Cortex of kidney (tissue), 1 donor: ENCODE measurements at places on chromosomes 4 and X.

DNA sequence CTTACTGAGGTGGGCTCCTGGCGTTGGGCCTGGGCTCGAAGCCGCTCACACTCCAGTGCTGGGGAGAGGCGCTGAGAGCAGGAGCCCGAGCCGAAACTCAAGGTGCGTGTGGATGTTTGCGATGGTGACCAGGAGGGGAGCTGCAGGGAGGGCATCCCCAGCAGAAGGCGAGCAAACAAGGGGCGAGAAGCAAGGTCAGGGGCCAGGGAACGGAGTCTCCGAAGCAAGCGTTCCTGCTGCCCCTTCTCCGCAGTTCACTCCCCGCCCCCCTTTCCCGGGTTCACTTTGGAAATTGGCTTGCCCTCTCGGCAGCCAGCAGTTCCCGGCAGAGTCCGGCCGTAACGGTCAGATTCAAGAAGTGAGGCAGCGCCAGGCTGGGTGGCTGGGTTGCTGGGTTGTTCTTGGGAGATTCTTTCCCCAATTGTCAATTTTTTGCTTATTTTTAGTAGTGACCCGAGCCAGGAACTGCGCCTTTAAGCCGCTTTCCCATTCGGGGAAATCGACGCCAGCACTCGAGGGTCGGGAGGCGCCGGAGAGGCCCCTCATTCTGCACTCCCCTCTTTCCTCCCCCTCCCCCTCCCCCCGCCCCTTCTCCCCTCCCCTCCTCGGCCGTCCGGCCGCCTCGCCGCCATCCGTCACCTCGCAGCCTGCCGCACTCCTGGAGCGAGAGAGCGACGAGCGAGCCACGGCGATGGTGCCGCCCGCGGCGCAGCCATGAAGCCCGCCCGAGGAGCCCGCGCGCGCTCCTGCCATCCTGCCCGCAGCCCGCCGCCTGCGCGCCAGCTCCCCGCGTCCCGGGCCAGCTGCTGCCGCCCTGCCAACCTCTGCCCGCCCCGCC lies at the start of gene FRMPD3:
TSS of gene FRMPD3 (plus strand) at position 655 of the 838 bp plus-strand sequence. CDS start 76,937 bp downstream, outside the sequence.
- no peak for DNase-seq

DNA sequence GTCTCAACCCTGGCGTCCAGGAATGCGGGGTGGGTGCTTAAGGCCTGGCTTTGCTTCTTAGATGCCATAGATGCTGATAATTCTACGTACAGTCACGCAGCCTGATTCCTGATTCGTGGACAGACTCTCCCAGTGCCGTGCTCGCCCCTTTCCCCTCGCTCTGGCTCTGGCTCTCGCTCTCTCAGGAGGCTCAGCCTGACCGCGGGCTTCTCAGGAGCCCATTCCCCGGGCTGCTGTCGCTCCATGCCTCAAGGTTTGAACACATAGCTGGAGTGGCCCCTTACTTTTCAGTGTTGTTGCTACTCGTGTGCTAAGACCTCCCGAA lies 59.2 kb upstream of the ZC4H2 start:
- DNase-seq: no peak

DNA sequence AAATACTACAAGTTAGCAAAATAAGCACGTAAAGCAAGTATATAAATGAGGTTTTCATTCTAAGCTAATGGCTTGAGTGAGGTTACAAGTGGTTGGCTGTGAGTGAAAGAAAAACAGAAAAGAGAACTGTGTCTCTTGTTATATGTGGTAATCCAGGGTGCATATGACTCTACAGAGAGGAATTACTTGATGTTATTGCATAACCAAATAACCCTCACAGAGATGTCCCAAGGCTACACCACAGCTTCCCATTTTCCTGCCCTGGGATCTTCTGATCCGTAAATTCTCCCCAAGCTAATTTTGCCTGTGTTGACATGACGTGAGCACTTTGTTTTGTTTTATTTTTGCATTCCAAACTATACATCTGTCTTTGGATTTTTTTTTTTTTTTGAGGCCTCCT lies 470.0 kb upstream of the INTU start:
- no peak for DNase-seq

- DNase-seq: no peak
Observed at GRCh38 chr4:82643994-82644733, 82.4 kb upstream of the TMEM150C start.

- no peak for DNase-seq
Observed at GRCh38 chrX:33156152-33156726, 55.1 kb downstream of the DMD start.

DNA sequence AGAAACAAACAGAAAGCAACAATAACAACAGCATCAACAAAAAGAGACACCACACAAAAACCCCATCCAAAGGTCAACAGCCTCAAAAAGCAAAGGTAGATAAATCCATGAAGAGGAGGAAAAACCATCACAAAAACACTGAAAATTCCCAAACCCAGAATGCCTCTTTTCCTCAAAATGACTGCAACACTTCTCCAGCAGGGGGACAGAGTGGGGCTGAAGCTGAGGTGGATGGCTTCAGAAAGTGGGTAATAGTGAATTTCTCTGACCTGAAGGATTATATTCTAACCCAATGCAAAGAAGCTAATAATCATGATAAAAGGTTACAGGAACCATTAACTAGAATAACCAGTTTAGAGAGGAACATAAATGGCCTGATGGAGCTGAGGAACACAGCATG lies 888.2 kb downstream of the RAB28 start:
- no peak for DNase-seq

DNA sequence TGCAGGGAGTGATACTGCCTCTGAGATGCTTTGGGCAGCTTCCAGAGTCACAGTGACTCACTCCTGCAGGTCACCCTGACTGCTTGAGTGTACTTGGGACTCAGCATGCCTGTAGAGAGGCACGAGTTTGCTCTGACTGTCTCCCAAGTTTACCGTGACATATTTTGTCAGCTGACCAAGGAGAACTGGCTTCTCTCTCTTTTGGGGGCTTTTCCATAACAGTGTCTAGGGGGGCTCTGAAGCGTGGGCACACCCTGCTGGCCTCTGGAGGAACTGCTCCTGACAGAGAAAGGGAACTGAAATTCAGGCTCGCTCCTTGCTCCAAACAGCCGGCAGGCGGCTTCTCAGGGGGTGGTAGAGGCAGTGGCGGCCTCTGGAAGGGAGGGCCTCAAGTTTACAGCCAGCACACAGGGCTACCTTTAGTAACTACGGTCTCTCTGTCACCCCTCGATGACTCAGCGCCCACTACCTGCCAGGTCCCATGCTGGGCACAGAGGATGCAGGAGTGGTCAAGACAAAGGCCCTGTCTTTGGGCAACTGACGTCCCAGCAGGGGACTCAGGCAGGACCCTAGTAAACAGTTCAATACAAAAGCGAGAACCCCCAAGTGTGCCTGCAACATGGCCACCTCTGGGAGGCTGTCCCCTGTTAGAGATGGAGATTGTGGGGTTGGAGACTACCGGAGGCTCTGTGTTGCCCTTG lies 17.8 kb downstream of the ZNF185 start:
- no peak for DNase-seq

DNA sequence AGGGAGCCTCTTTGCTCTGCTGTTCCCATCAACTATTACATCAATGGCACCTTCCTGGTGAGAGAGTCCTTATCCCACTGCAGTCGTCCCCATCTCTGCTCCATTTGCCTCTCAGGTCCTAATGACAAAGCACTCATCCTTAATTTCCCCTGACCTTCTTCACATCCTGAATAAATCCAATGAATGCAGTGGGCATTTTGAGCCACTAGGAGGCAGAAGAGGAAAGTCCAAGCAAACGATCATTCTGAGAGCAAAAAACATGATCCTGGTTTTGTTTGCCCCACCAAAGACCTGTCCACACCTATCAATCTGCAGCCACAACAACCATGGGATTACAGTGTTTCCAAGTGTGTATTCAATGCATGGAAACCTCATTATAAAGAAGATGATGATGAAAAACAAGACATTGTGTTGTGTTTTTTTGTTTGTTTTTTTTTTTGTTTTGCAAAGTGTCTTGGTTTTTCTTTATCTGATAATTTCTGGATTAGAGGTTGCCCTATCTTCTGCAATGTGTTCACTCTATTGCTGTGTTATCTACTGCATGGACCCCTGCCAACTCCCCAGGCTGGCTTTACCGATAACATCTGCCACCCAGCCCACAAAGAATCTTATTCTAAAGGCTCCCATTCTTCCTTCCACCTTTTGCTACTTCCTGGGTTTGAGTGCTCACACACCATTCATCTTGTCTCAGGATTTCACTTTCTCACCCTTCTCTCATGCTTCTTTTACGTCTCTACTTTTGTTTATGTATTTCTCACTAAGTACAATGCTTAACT lies 207.2 kb downstream of the NLGN4X start:
- DNase-seq: no peak

GRCh38 chr4:98452091-98452490 lies 190.9 kb downstream of the RAP1GDS1 start:
- DNase-seq: no peak

GRCh38 chrX:135112096-135112729 lies 8.1 kb downstream of the ETDB start:
- no peak for DNase-seq

DNA sequence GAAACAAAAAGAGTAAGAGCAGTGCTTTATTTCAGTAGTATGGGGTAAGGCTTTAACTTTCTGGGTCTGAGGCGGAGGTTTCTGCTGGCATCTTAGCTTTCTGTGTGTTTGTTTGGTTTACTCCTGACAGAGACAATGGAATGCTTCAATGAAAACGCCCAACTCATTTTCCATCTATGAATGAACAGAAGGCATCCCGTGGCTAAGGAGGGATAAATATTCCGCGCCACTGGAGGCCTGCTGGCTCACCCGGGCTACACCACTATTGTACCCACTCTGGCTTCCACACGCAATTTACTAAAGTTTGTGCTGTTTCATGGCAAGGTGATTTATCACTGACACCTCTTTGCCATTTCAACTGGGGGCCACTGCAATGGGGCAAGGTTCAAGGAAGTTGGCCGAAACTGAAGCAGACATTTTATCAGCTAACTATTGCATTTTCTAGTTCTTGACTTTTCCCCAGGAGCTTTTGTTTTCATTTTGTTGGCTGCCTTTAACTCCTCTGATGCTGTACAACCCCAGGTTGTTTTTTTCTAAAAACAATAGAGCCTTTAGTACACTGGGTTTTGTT lies 32.8 kb upstream of the PPARGC1A start:
- DNase-seq: no peak

DNA sequence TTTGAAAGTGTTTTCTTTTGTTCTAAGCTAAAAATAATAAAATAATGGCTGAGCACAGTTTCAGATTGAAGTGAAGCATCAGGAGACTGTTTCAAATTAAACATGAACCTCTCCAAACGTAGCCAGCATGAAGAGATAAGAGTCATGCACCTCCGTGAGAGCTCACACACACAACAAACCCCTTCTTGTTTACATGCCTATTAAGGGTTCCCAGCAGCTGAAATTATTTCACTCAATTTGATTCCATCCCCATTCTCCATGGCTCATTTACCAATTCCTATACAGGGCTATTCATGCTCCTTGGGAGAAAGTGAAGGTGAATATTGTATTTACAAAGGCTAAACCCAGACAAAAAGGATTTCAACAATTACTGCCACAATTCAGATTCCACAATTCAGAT lies 954.1 kb upstream of the INTU start:
- no peak for DNase-seq

DNA sequence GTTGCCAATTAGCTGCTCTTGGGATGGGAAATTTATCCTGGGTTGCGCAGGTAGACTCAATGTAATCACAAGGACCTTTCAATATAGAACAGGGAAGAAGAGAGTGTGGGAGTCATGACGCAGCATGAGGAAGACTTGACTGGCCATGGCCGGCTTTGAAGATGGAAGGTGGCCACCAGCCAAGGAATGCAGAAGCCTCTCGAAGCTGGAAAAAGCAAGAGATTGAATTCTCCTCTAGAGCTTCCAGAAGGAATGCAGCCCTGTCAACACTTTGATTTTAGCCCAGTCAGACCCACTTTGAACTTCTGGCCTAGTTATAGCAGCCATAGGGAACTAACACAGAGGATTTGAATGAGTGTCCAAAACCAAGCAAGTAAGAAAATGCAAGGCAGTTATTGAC lies 14.7 kb upstream of the SH3KBP1 start:
- no peak for DNase-seq

- no peak for DNase-seq
Observed at GRCh38 chr4:69707807-69708206, 52.6 kb downstream of the SULT1B1 start.

- DNase-seq: no peak
Observed at GRCh38 chr4:42396752-42397634, at the start of gene SHISA3. Gene SHISA3 (plus strand): TSS chr4:42397488. CDS start chr4:42398057, 569 bp downstream.

DNA sequence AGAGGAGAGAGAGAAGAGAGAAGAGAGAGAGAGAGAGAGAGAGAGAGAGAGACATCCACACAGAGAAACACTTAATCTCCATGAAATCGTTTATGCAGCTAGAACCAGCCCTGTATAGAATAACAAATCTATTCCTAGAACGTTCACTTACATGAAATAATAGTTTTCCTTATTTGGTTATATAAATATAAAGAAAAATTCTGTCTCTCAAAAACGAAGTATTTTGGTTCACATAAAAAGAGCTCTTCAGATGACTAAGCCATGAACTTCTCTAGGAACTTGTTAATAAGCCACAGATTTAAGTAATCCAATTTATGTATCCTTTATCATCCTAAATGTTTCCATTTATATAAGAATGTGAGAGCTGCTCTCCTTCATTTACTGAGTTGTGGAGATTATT lies 1315.1 kb upstream of the PCDH7 start:
- no peak for DNase-seq

DNA sequence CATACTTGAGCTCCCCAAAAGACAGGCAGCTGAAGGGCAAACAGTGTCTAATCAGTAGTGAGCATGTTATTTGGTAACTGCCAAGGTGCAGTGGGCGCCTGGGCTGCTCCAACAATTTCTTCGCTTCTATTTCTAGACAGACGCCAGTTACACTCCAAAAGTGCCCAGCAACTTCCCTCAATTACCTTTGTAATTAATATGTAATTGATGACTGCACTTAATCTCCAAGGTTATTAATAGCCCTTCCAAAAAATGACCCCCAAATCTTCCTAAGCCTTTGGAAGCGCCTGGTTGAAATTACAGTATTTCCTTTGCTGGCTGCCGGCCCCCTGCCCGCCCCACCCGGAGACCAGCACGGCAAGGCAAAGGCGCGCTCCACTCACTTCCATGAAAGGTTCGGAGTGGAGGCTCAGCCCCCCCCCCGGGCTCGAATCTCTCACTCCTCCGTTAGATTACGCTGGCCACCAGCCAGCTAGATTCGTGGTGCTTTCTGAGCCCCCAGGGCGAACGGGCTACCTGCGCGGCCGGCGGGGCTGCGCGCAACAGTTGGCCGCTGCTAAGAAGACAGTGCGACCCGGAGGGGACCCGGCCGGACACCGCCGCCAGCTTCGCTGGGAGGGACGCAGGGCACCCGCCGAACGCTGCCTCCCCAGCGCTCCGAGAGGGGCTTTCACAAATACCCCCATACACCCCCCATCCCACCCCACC lies 1.9 kb downstream of the GPC4 start:
- no peak for DNase-seq

GRCh38 chr4:118296729-118297128 lies 56.1 kb downstream of the PRSS12 start:
- no peak for DNase-seq

- DNase-seq: no peak
Observed at GRCh38 chr4:80073473-80074008, 512 bp upstream of the ANTXR2 start.

- DNase-seq: no peak
Observed at GRCh38 chr4:59553063-59553720, 1646.9 kb upstream of the ADGRL3 start.
